ENCODE measurements at places on chromosomes 6 and 20.

- no peak for DNase-seq
Measured at GRCh38 chr6:104218116-104218515, 641.6 kb downstream of the HACE1 start.

DNA sequence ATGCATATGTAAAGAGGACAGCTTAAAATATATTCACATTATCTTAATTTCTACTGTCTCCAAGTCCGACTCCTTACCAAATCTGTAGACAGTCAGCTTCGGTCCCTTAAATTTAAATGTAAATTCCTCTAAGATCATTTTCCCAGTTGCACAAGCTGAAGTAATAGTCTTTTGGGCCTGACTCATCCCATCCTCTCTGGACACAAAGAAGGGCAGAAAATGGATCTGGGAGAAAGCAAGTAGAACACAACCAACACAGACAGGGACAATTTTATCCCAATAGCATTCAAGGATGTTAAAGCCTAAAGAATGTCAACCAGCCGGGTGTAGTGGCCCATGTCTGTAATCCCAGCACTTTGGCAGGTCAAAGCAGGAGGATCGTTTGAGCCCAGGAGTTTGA, 228.3 kb downstream of the ARHGAP18 start:
- DNase-seq = no peak

DNA sequence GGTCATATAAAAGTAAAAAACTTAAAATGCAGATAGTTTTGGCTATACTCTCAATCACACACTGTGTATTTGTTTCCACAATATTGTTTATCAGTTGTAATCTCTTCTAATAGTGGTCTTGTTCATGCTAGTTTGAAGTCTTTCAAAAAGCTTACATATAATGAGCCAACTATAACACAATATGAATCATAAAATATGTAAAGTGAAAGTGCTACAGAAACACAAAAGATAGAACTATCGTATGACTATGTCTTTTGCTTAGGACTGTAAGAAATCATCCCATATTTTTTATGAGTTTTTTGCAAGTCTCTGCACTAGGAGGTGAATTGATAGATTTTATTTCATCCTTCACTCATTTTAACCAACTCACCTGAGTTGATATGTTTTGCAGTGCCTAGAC, 136.0 kb downstream of the MMUT start:
- DNase-seq = no peak

DNA sequence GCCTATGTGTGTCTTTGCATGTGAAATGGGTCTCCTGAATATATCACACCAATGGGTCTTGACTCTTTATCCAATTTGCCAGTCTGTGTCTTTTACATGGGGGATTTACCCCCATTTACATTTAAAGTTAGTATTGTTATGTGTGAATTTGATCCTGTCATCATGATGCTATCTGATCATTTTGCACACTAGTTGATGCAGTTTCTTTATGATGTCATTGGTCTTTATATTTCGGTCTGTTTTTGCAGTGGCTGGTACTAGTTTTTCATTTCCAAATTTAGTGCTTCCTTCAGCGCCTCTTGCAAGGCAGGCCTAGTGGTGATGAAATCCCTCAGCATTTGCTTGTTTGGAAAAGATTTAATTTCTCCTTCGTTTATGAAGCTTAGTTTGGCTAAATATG, 555.2 kb upstream of the BTBD3 start:
- DNase-seq = no peak

DNA sequence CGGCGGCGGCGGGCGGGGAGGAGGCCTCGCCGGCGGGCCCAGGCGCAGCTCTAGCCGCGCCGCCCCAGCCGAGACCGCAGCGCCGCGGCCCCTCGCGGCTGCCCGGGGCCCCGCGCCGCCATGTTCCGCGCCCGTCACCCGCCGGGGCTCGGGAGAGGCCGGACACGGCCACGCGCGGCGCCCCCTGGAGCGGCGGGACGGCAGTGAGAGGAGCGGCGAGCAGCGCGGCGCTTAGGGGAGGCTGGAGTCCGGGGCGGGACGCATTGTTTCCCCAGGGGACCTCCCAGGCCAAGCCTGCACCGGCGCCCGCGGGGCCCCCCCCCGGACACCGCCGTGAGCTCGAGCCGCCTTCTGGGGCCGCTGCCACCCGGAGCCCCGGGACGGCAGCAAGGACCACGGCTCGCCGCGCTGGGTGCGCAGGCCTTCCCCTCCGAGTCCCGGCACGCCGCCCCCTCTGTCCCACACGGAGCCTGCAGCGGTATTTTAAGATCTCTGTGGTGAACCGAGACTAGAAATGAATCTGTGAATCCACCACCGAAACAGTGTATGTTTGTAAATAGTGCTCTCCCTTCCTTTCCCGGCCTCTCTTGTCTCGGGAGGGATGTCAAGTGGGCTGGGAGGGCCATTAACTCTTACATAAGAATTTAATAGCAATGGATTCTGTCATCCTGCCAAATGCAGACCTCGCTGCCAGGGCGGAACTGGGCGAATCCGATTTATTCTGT, 424 bp upstream of the KIF13A start:
- no peak for DNase-seq

GRCh38 chr20:53984356-53985149, 85.8 kb downstream of the BCAS1 start:
- DNase-seq = no peak

DNA sequence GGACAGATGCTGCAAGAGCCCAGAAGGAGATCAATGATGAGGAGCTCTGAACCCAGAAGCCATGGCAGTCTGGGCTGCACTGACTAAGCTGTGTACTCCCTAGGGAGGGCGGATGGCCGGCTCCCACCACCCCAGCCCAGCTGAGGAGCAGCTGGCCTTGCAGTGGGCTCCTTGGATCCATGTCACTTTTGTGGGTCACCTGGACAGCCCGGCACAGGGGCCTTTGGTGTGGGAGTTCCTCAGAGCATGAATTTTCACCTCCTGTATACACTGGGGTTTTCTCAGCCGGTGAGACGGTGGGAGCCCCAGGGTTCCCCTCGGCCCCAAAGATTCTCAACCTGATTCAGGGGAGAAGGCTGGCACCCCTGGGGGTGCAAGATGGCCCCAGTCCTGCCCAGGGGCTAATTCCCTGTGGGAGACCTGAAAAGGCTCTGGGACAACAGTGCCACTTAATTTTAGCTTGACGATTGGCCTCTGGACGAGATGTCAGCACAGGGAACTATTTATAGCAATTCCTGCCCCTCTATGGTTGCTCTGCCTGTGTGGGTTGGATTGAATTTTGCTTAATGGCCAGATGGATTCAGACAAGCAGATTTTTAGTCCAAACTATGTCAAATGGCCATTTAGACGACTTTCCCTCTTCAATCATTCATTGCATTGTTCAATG, 121.6 kb upstream of the PMEPA1 start:
- no peak for DNase-seq

Data from AG04449 (cell line).